ENCODE measurements at places on chromosomes 7 and 10. TPM values are rescaled to one million over a fixed set of nuclear protein-coding genes. Genes with fewer than 3 reads are reported as not detected.

DNA sequence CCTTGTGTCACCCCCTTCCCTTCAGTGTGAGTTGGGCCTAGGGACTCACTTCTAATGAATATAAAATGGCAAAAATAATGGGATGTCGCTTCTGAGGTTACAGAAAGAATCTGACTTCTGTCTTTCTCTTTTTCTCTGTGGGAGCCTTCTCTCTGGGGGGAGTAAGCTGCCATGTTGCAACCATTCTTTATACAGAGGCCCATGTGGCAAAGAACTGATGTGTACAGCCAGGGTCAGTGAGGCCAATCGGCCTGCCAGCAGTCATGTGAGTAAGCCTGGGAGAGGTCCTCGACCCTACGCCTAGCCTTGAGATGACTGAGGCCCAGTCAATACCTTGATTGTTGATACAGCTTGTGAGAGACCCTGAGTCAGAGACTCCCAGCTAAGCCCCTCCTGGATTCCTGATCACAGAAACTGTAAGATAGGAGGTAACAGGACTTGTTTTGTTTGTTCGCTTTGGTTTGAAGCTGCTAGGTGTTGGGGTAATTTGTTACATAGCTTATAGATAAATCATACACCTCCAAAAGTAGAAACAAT lies 1.7 kb downstream of the TCAF1 start:
- peaks cover 26% of the 10 kb centered on the region for H3K4me1 ChIP-seq
- H3K4me3 ChIP-seq, result peak overlapping the region; percentile 88
- no peak for DNase-seq
- no peaks in the 10 kb centered on the region for H3K27me3 ChIP-seq

CHAT gene
- 0.54 TPM for total RNA-seq

DNA sequence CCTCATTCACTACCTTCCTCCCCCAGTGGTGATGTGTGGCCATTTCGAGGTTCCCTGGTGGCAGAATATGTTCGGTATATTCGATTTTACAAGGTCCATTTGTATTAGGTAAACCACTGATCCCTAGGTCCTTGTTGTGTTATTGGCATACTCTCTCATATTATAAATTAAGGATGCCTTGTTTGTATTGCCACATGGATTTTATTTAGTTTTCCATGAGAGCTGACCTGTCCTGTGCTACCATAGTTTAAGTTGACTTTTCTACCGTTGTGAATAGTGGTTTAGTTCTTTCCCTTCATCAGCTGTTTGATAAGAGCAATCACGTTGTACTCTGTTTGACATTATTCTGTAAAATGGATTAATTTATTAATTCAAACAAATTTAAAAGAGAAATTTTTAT lies 29.4 kb downstream of the ZNRF2 start:
- peaks cover 2% of the 10 kb centered on the region for H3K36me3 ChIP-seq
- peaks cover 46% of the 10 kb centered on the region for H3K4me1 ChIP-seq
- H3K27me3 ChIP-seq, result peaks cover 1% of the 10 kb centered on the region
- no peak overlapping the region for H3K27ac ChIP-seq
- no peak for DNase-seq
- H3K4me3 ChIP-seq, result no peak overlapping the region

GRCh38 chr7:93407239-93407638 lies 167.3 kb downstream of the CALCR start:
- H3K4me3 ChIP-seq, result no peak overlapping the region
- no peak for DNase-seq
- H3K27ac ChIP-seq, result no peak overlapping the region
- H3K4me1 ChIP-seq, result no peaks in the 10 kb centered on the region
- peaks cover 3% of the 10 kb centered on the region for H3K27me3 ChIP-seq
- no peaks in the 10 kb centered on the region for H3K36me3 ChIP-seq

DNA sequence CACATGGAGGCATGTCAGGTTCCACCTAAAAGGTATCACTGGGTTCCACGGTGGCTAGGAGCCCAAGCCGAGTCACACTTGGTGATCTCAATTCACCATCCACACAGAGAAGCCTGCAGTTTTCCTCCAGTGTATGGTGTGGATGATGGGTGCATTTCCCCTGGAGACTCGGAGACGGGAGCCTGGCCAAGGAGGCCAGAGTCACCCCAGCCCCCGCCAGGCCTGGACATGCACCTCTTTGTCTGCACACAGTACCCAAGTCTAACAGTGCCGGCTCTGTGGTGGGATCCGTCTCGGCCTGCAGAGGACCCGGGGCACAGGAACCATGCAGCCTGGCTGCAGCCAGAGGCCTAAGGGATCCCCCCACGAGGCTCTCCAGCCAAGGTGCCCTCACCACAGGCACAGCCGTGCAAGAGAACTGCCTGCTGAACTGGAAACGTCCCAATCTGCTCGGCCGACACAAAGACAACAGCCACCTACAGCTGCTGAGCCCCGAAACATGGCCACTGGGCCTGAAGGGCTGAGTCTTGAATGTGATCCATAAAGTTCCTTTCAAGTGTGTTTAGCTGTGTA lies 75.2 kb downstream of the DIP2C start:
- no peak overlapping the region for H3K27ac ChIP-seq
- DNase-seq, result no peak
- H3K27me3 ChIP-seq, result peaks cover 3% of the 10 kb centered on the region
- no peaks in the 10 kb centered on the region for H3K36me3 ChIP-seq
- no peaks in the 10 kb centered on the region for H3K4me1 ChIP-seq

All from activated T-helper 1 cell treated with anti-CD3 and anti-CD28 coated beads, Interleukin-12 subunit alpha, Interleukin-12 subunit beta, Interleukin-2, Interleukin-4 antibody, amounts not matched to agents 30 ng/mL and 10 ng/mL and 1 ng/mL, durations not matched to agents 14 hours and 24 hours and 36 hours (primary cell).